Activated T-cell treated with anti-CD3 and anti-CD28 coated beads for 4 hours (primary cell): ENCODE measurements at places on chromosomes 5 and 9.

DNA sequence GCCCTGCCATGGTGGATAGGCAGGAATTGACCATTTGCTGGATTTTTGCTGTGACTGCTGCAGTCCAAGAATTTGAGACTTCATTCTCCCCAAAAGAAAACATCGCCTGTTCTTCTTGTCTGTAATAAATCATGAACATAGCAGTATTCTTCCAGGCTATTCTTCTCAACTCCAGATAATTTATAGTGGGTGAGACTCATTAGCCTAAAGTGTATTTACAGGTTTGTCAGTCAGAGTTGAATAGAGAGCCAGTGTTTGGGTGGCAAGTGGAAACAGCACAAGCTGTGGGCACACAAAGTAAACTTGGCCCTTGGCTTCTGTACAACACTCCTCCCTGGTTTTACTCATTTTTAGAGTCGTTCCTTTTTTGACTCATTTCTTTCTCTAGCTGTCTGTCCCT is 128.2 kb upstream of the VCAN start:
- DNase-seq = no peak

GRCh38 chr5:25286319-25286718 is 641.5 kb upstream of the CDH10 start:
- DNase-seq = no peak

DNA sequence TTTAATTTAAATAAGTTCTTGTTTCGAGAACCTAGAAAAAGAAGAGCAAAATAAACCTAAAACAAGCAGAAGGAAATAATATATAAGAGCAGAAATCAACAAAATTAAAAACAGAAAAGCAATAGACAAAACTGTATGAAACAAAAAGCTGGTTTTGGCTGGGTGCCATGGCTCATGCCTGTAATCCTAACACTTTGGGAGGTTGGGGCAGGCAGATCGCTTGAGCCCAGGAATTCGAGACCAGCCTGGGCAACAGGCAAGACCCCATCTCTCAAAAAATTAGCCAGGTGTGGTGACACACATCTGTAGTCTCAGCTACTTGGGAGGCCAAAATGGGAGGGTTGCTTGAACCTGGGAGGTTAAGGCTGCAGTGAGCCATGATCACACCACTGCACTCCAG is 59.2 kb upstream of the OTP start:
- DNase-seq = no peak

- DNase-seq = no peak
These were observed 1.3 kb upstream of the ITGA2 start for GRCh38 chr5:52987711-52988331.

- no peak for DNase-seq
These were observed 22.2 kb downstream of the SLC12A7 start for GRCh38 chr5:1089621-1090040.

GRCh38 chr5:77144837-77145139 is 57.7 kb upstream of the ZBED3 start:
- DNase-seq = no peak

DNA sequence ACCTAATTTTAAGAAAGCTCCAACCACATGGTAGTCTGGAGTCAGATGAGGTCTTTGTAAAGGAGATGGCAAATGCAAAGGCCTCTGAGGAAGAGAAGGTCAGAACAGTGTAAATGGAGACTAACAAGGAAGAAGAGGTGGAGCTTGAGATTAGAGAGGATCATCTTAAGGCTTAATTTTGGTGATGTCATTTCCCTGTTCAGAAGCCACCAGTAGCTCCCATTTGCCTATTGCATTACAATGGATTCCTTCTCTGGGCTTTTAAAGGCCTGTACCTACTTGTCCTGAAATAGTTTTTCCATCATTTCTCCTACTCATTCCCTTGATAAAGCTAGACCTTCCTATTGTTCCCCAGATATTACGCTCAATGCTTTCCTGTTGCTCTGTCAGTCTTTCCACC is 16.1 kb downstream of the PCSK5 start:
- DNase-seq = no peak

DNA sequence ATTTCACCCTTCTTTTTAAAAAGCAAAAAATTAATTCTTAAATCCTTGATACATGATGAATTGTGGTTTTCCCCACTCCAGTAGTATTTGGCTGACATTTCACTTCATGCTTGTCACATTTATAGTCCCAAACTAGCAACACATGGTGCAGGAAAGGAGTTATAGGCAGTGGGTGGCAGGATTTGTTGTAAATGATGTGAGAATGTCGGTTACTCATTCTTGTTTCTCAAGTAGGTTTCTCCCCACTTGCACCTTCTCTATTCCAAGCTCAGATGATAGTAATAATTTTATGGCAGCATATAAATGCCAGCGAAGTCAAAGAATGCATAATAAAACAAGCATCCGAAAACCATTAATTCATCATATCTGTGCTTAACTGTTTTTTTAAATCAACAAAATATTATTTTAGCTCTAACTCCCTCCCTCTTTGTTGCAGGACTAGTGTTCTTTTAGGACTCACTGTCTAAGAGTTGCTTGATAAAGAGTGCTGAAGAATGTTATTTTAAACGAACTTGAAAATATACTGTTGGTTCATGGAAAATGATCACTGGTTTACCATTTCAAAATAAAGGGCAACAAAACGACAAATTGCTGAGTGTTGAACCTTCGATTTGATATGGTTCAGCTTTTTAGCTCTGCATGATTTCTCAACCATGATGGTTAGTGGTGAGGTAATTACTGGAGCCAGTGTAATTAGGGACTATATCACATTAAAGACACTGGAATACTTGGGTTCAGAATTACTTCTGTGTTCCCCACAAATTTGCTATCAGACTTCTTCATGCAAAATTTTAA is 88.1 kb upstream of the ADAMTSL1 start:
- no peak for DNase-seq

GRCh38 chr9:108857572-108857971 is 1.8 kb upstream of the ACTL7B start:
- DNase-seq = no peak

DNA sequence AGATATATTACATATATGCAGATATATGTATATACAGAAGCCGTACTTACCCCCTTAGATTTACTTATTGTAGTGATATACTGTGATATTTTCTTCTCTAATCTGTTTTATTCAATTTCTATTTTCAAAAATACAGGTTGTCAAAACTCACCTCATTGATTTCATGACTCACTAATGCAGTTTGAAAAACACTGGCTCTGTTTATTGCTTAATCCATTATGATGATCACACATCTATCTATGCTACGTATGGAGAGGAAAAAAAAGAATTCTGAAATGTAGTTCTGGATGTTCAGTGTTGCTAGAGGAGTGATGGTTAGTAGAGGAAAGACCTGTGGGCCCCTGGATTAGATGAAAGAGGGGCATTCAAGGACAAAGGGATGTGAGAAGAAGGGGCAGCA is 121.0 kb upstream of the RPS23 start:
- DNase-seq = no peak

- DNase-seq = no peak
These were observed 9.3 kb downstream of the FBN2 start for GRCh38 chr5:128528637-128529255.

DNA sequence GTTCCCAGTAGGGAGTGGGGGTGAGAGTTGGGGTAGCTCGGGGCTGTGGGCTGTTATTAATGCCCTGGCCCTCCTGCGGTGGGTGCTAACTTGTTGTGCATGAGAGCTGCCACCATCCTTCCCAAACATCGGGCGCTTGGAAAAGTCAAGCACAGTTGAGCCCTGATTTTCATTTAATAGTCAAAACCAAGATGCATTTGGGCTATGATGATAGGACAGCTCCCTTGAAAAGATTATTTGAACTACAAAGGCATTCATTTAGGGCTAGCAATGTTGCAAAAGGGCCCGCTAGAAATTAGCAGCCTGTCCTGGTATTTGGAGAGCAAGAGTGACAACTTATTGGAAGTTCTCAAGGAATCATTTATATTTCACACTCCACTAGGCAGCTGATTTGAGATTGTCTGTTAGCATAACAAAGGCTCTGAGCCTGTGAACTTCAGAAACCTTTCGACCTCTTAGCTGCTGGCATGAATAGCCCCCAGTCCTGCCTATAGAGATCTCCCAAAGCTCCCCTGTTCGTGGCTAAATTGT is 128.2 kb upstream of the TMEM161B start:
- DNase-seq = no peak

DNA sequence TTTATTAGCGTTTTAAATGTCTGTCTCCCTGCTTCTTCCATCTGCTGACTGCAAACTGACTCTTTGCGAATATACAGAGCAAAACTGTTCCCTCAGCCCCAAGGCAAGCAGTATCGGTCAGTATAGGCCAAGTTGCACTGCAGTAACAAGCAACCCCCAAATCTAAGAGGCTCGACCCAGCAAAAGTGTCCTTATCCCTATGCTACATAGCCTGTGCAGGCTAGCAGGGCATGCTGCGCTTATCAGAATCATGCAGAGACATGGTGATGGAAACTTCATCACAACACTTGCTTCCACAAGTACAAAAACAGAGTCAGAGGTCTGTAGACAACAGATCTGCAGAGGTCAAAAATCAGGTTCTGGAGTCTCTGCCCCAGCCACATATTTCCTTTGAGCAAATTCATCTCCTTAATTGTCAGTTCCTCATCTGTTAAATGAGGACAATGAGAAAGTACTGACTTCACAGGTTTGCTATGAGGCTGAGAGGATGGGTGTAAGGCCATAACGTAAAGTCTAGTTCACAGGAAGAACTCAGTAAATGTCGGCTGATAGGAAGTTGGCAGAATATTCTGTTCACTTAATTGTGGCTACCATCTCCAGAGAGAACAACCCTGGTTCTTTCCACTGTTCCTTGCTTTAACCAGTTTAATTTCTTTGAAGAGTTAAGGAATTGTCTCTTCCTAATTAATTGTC is 9.6 kb upstream of the IL17B start:
- no peak for DNase-seq

- no peak for DNase-seq
These were observed 79.2 kb downstream of the DNAH5 start for GRCh38 chr5:13865312-13865711.

- no peak for DNase-seq
These were observed 17.7 kb downstream of the MLLT3 start for GRCh38 chr9:20604562-20604961.

- DNase-seq = no peak
These were observed 158.1 kb downstream of the ATP10B start for GRCh38 chr5:160693831-160694465.

DNA sequence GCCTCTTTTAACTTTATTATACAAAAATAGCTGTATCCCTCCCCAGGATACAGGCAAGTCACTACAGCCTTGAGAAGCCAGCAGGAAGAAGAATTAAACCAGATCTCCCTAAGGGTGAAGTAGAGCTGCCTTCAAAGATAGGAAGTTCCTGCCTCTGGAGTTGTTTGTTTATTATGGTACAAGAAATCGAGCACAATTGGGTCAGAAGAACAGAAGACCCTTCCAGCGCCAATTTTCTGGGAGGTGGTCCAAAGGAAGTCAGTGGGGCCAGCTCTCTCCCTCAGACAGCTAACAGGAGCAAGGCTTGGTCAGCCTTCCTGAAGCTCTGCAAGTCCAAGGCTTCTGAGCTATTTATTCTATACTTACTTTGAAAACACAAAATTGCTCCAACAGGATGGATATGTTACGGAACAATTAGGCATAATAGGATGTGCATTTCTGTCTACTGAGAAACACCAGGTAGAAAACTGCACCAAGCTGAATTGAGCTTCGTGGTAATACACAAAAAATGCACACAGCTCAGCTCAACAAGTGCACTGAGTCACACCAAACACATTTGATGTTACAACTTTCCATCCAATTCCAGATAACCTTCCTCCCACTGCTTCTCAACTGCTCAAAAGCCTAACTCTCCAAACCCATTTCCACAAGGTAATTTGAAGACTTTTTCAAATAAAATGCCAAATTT is 16.0 kb downstream of the SERINC5 start:
- DNase-seq = no peak

- DNase-seq = no peak
These were observed 99.4 kb upstream of the HAND1 start for GRCh38 chr5:154577416-154577815.

DNA sequence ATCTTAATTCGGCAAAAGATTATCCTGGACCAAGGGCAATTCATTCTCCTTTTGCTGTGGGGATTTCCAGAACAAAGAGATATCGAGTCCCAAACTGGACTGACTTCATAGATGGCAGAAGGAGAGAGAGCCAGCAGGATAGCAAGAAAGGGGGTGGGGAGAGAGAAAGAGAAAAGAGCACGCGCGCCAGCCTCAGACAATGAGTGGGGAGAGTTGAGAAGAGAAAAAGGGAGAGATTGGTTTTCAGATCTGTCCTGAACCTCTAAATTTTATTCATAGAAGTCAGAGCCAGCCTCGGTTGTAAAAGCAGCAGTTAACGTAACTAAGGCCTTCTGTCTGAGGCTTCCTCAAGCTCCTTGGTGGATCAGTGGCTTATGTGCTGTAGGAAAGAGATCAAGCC is 55.3 kb upstream of the ALDH1B1 start:
- DNase-seq = no peak

GRCh38 chr9:20945856-20946255 is 85.6 kb downstream of the HACD4 start:
- DNase-seq = no peak
